Activated T-helper 1 cell treated with anti-CD3 and anti-CD28 coated beads, Interleukin-2, amount 50 U/mL, for 16 hours (primary cell): ENCODE measurements at places on chromosomes 3 and 15.

DNA sequence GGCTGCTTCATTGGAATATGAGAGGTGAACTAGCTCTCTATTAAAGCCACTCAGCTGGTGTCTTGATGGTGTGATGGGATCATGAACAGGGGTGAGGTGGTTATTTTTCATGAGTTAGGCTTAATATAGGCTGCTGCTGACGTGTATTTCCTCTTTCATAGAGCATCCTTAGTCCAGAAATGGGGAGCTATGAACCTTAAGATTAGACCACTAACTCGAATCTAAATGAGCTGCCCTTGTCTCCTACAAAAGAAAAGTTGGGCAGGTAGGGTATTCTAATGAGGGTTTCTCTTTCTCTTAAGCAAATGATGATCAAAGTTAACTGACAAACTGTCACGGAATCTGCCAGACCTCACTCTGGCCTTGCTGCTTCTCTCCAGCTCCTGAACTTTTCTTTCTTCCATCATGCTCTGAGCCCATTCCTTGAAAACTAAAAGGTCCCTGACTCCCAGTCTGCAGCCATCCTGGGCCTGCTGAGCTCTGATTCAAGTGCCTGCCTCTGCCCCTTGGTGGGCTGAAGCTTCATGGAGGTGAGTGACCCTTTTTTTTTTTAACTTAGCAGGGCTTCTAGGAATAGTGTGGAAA lies at the start of gene TRIM69:
TSS of gene TRIM69 (plus strand) at position 348 of the 585 bp plus-strand sequence. CDS start at position 525, 177 bp downstream.
- DNase-seq: no peak

DNA sequence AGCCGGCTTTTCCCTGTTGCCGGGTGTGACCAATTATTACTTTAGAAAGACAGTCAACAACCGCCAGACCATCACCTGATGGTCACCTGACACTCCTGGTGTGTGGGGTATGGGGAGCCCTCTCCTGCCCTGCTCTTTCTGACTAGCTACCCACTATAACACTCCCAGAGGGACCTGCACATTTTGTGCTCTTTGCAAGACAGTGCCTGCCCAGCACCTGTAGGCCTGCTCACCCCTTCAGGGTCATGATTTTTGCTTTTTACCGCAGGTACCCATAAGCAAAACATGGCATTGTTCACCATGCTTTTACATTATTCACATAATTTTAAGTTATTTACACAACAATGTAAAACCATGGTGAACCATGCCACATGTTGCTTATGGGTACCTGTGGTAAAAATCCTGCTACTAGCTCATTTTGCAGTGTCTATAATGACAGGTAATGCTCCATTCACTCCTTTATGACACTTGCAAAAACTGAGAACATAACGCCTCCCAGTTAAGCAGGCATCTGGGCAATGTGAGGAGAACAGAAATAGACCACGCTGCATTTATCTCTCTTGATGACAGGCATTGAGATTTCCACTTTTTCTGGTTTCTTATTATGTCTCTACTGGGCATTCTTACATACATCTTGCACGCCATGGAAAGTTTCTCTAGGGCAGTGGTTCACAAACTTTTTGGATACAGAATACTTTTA lies 9.9 kb downstream of the CCRL2 start:
- DNase-seq: no peak

DNA sequence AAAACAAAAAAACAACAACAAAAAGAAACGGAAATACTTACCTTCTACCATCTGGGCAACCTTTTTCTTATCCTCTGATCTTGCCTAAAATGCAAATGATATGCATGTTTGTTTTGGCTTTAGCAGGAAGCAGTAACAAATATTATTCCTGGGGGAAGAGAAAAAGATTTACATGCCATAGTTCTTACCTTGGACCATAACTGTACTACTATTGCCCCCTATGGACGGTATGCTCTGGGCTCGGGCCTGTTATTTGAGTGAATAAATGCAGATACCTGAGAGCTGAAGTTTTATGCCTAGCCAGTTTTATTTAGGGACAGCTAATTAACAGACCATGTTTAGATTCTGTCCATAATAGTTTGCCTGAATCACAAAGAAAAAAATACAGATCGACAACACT lies 12.6 kb upstream of the STARD5 start:
- no peak for DNase-seq

GRCh38 chr3:161640181-161640580 lies 143.6 kb downstream of the OTOL1 start:
- DNase-seq: no peak

DNA sequence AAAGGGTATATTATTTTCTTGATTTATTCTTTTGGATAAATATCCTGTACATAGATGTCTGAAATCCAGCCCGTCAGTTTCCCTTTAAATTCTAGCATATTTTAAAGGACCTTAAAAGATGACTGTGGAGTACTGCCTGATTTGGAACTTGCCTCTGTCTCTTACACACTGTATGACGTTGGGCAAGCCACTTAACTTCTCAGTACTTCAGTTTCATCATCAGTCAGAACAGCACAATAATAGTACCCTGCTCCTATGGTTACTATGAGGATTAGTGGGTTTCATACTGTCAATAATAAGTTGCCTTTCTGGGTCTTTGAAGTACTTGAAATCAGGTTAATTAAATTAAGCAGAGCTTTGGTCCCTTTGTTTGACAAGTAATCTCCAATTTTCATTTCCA lies 374.3 kb downstream of the TIGIT start:
- DNase-seq: no peak

GRCh38 chr15:39578851-39579486 lies 1.9 kb upstream of the THBS1 start:
- DNase-seq: no peak

DNA sequence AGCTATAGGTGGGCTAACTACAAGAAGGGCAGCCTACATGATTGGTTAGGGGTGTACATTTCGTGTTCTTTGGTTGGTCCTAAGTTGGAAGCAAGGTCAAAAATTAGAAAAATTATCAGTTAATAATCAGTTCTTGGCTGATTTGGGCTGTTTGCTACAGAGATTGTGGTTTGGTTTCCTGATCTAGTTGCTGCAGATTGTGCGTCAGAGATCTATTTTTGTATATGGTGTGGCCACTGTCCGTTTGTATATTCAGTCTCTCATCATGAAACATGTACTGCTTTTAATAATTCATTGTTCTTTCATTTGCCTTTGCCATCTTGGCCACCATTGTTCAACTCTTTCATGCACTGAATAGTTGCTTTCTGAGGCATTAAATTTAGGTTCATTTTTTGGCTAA lies 80.9 kb downstream of the LRRC3B start:
- DNase-seq: no peak

DNA sequence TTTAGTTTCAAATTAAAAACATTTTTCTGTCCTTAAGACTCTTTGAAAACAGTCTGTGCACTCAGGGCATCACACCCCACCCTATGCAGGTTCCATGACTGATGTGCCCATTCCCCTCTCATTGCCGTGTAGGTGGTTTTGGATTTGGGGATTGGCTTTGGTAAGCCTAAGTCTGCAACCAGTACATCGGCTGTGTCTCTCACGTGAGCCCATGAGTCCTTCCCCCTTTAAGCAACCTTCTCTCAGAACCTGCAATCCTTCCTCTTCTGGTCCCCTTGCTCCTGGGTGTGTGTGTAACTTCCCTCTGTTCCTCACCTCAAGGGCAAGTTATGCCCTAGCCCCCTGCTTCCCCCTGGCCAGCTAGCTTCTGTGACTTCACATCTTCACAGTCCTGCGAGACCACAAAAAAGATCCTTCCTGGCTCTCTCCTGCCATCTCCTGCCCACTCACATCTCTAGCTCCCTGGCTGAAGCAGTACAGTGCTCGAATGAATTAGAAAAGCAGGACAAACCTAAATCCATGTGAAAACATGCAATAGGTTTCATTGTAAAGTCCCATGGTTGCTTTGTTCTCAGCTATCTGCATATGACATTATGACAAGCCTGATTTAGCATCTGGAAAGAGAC lies 126.7 kb downstream of the UACA start:
- no peak for DNase-seq

GRCh38 chr3:138673641-138674530 lies 65.3 kb downstream of the FAIM start:
- DNase-seq: no peak

- DNase-seq: no peak
Measured at GRCh38 chr3:98223907-98224672, 40.0 kb upstream of the OR5H6 start.

DNA sequence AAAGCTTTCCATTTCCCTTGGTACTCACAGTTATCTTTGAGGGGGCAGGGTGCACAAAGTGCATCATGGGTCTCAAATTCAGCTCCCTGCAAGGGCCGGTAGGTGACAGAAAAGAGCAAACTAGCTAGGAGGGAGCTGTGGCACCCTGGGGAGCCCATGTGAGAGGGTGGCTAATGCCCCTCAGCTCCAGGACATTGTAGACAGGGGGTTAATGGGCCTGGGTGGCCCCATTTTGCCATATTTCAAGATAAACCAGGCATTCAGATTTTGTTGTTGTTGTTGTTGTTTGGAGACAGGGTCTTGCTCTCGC lies 3.7 kb upstream of the SLC6A6 start:
- DNase-seq: no peak

GRCh38 chr15:59940928-59941327 lies 63.2 kb upstream of the FOXB1 start:
- no peak for DNase-seq

DNA sequence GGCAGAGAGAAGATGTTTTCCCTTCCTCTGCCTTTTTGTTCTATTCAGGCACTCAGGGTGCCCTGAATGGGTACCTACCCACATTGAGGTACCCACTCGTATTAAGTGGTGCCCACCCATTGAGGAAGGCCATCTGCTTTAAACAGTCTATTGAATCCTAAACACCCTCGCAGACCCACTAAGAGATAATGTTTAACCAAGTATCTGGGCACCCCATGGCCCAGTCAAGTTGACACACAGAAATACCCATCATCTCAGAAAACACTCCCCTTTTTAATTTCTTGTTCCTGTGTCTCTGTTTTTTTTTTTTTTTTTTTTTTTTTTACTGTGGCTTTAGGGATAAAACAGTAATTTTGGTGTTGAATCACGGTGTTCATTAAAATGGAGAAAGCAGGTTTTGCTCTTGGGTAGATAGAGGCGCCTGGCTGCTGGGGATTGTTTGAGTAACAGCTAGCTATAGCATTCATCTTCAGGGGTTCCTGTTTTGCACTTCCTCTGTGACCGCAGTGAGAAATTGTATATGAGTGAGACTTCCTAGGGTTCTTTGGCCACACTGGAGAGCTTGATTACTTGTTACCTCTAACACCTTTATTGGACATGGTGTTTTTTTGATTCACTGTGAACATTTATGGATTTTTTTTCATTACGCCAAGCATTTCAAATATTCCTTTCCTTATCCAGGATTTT lies 259.1 kb downstream of the PTPRG start:
- DNase-seq: no peak

DNA sequence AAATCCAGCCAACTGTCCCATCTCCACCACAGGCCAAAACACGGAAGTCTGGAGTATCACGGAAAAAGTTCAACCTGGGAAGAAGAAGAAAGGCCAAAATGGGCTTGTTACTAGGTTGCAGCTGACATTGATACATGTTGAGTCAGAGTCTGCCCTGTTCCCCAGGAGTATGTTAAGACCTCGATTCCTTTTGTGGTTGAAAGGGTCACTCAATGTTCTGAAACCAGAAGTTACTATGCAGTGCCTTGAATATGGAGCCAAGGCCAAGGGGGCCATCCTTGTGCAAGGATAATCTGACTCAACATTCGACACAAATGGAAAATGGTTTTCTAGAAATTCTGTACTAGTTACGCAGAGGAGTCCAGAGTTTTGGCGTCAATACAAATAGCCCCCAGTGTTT lies 104.2 kb downstream of the DGKG start:
- DNase-seq: no peak

DNA sequence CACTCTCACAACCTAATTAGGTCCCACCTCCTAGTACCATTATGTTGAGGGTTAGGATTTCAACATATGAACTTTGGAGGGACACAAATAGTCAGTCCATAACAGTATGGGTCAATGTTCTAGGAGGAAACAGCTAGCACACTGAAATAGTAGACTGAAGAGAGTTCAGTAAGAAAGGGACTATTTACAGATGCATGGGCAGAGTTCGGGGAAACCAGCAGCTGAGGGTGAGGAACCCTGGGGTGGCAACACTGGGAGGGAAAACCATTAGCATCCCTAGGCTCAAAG lies 78.0 kb upstream of the PXYLP1 start:
- DNase-seq: no peak

DNA sequence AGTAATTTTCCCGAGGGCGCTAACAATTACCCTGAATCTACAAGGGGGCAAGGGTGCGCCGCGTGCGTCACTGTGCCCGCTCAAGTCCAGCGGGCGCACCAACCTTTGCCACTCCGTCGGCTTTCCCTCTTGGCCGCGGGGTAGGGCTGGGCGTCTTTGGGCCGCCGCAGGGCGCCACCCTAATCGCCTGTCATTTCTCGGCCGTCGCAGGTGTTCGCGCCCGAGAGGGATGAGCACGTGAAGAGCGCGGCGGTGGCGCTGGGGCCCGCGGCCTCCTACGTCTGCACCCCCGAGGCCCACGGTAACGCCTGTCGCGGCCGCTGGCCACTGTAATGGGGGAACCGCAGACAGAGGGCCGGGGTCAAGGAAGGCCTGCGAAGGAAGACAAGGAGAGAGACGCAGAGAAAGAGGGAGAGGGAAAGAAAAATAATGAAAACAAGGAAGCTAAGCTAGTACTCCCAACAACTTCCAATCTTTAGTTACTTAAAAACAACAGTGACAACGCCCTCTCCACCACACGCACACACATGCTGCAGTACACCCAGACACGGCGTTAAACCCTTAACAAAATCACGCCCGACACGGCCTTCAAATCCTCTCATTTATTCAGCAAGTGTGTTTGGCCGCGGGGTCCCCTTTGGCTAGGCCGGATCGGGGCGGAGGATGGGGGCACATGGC lies 3.8 kb downstream of the SKOR1 start:
- DNase-seq: no peak

DNA sequence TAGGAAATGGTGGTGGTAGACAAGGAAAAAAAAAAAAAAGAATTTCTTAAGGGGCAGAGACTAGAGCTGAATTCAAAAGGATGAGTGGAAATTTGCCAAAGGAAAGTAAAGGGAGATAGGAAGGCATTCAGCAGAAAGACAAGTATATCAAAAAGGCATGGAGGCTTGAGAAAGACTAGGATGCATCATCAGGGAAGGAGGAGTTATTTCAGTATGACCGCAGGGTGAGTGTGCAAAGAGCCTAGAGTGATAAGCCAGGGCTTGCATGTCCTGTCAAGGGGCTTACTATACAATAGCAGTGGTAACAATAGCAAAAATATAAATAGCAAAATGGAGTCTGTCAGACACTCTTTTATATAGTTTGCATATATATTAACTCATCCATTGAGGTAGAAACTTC lies 112.0 kb downstream of the FRMD4B start:
- DNase-seq: no peak
